ENCODE measurements at places on chromosomes 1 and 21. TPM values are rescaled to one million over a fixed set of nuclear protein-coding genes. Genes with fewer than 3 reads are reported as not detected.

DNA sequence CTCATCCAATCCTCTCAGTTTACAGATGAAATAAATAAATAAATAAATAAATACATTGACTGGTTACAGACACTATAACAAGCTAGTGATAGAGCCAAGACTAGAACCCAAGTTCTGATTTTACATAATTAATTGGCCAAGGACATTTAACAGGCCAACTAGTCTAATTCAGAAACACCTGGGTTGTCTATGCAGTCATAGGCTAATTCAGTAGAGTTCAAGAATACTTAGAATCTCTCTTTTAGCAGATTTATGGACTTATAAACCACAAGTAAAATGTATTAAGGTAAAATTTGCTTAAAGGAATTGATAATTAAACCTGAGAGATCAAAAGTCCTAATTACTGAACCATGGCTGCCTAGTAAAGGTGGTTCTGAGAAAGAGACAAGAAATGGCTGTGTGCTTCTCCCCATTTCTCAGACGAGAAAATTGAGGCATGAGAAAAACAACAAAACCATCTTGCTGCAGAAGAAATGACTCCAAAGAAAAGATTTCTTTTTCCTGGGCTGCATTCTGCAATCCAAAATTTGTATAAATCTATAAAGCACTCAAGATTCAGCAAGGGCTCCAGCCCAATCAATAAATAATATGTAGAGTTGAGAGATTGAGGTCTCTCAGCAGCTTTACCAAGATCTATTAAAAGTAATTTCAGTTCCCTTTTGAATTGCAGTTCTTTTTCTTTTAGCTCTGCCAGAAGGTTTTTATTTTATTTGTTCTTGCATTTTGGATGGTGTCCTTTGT, 98.3 kb downstream of the DUSP10 start:
- no peak for DNase-seq

OR2T33 gene
- not detected for total RNA-seq

DNA sequence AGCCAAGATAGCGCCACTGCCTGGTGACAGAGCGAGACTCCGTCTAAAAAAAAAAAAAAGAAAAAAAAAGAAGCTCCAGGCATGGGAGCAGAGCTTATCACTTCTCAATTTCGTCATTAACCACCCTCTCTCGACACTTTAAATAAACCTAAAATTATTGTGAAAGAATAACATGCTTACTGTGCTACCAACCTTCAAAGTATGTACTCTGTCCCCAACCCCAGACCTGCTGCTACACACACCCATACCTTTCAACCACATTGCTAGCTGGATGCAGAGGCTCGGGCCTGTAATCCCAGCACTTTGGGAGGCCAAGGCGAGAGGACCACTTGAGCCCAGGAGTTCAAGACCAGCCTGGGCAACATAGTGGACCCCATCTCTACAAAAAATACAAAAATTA, 38.7 kb downstream of the GNPAT start:
- DNase-seq, result no peak

GRCh38 chr1:50724626-50725286, 235.3 kb downstream of the FAF1 start:
- DNase-seq, result no peak

- DNase-seq, result no peak
Measured at GRCh38 chr1:162840250-162840839, 20.6 kb downstream of the CCDC190 start.

GRCh38 chr1:76501136-76501535, 366.1 kb upstream of the ST6GALNAC5 start:
- DNase-seq, result no peak

DNA sequence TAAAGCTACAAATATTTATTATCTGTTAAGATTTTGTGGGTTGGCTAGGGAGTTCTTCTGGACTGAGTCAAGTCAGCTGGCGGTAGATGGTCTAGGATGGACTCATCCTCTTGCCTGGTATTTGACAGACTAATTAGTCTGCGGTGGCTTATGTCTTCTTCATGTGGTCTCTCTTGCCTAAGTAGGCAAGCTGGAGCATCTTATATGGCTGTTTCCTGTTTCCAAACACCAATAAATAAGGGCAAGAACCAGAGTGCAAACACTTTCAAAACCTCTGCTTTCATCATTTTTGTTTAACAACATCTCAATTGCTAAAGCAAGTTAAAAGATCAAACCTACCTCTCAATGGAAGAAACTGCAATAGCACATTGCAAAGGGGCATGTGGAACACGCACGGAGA, 484.8 kb downstream of the PTPRC start:
- DNase-seq, result no peak

Data from SJSA1 (cell line).